CD4-positive, alpha-beta T cell treated with Interleukin-4 for 1 hour (primary cell): ENCODE measurements at places on chromosomes 16 and 17.

- DNase-seq: no peak
Measured at GRCh38 chr16:2053211-2053610, 5.4 kb downstream of the TSC2 start.

DNA sequence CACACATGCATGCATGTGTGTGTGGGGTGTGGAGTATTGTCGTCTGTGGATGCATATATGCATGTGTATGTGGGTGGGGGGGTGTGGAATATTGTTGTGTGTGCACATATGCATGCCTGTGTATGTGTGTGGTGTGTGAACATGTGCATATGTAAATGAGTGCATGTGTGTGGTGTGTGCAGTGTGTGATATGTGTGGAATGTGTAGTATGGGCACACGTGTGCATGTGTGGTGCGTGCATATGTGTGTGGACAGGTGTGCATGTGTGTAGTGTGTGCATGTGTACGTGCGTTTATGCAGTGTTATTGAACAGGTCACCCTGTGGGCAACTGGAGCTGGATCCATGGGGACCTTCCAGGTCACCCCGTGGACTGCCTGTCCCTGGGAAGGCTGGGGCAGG is 18.7 kb downstream of the RBFOX3 start:
- DNase-seq: no peak

GRCh38 chr16:17899141-17899540 is 428.4 kb upstream of the XYLT1 start:
- no peak for DNase-seq

DNA sequence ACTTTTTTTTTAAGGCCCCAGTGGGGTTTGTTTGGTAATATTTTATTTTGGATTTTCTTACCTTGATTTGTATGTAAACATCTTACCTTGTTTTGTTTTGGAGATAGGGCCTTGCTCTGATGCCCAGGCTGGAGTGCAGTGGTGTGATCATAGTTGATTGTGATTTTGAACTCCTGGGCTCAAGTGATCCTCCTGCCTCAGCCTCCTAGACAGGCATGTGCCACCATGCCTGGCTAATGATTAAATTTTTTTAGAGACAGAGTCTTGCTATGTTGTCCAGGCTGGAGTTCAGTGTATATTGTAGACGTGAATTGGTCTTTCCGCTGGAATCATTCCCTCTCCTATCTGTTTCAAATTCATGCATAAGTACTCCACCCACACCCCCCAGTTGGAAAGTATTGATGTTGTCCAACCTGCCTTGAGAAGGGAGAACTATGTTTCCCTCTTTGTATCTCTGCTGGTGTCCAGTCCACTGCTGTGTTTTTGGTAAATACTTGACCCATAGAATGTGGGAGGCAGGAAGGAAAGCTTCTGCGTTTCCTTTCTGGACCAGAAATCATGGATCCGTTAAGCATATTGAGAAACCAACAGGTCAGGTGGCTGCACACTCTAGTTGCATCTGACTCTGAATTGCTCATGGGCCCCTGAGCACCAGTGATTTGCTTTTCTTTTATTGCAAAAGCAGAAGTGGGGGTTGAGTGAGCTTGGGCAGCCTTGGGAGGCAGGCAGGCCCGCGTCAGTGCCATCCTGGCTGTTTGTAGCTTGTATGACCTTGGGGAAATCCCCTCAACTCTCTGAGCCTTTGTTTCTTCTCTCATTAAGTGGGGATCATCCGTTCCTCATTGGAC is 25.0 kb downstream of the RMI2 start:
- no peak for DNase-seq

GRCh38 chr17:77049440-77049839 is 91.3 kb upstream of the SEC14L1 start:
- DNase-seq: no peak

DNA sequence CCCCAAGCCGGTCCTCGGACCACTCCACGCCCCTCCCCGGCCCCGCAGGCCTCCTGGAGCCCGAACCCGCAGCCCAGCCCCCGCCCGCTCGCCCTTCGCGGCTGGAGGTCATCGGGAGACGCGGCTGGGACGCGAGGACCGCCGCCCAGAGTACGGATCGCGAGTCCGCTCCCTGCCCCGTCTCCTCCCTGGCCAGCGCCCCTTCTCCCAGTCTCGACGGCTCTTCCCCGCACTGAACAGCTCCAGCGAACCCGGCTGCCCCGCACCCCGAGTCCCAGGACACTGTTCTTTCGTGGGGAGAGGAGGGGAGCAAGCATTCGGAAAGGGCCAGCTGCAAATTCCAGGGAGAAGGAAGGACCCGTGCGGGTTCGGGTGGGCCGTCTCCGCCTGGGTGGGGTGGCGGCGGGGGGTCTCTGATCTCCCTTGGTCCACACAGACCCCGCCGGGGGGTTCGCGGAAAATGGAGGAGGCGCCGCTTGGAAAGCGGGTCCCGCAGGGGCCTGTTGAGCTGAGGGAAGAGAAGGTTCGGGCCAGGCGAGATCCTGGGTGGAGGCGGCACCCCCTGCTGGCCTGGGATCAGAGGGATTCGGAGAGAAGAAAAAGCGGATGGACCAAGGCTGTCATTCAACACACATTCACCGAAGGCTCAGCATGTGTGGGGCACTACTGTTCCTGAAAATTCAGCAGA is 632 bp upstream of the RTN4RL1 start:
- DNase-seq: peak; percentile 23

DNA sequence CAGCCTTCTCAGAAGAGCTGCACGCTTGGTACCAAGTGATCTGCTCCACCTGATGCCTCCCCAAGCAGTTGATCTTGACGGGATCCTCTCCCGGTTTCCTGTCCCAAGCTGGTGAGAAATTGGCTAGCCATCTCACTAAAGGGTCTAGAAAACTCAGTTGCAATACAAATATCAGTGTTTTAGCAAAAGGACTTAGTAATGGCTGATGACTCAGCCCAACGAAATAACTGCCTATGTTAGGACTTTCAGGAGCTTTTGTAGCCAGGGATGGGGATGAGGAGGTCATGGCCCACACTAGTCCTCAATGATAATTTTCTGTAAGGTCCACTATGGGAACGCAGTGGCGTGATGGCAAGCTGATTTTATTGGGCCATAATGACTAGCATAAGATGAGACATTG is 23.3 kb upstream of the ENGASE start:
- DNase-seq: no peak

GRCh38 chr16:86446279-86446678 is 64.0 kb upstream of the FOXF1 start:
- DNase-seq: no peak

GRCh38 chr17:12247761-12248160 is 227.1 kb downstream of the MAP2K4 start:
- DNase-seq: no peak

DNA sequence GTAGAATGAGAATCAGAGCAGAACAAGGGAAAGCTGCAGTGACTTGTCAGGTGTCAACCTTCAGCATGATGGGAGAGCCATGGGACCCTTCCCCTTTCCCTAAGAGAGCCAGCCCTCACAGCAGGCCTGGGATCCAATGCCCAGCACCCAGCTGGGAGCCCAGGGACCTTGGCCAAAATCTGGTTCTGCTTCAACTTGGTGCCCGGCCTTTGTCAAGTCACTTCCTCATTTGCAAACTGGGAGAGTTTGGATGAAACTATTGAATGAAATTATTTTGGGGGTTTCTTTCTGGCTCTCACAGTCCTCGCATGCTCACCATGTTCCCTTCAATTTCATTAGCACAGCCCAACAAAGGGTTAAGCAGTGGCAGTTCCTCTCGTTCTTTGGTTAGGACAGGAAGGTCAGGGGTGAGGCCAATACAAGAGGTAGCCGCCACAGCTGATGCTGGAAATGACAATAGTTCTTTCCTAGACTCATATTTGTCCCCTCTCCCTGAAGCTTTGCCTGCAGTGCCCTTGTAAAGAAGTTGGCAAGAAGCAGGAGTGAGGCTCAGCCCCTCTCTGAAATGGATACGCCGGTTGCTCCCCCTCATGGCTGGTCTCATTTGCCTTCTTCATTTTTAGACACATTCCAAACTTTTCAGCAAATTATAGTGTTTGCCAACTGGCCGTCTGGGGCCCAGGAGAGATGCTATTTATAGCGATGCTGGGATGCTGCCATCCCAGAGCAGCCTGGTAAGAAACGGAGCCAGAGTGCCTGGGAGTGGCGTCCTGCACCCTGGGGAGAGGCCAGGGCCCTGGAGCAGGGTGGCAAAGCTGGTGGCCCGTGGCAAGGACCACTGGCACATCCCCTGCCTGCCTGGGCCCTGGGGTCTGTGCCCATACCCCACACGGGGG is 34.5 kb upstream of the MEOX1 start:
- no peak for DNase-seq

DNA sequence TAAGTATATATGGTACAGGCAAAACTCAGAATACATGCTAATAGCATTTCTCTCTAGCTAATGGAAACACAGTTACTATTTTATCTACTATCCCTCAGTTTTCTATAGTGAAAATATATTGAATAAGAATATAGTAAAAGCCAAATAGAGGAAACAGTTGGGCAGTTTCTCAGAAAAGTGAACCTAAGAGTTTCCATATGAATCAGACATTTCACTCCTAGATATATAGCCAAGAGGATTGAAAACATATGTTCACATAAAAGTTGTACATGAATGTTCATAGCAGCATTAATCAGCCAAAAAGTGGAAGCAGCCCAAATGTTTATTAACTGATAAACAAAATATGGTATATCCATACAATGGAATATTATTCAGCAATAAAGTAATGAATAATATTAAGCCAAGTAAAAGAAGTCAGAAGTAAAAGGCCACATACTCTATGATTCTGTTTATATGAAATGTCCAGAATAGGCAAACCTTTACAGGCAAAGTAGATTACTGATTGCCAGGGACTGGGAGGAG is 134.6 kb downstream of the CYB561 start:
- no peak for DNase-seq

GRCh38 chr16:78421181-78421708 is 321.8 kb downstream of the WWOX start:
- DNase-seq: no peak
